ENCODE measurements at places on chromosomes 16 and 17.

DNA sequence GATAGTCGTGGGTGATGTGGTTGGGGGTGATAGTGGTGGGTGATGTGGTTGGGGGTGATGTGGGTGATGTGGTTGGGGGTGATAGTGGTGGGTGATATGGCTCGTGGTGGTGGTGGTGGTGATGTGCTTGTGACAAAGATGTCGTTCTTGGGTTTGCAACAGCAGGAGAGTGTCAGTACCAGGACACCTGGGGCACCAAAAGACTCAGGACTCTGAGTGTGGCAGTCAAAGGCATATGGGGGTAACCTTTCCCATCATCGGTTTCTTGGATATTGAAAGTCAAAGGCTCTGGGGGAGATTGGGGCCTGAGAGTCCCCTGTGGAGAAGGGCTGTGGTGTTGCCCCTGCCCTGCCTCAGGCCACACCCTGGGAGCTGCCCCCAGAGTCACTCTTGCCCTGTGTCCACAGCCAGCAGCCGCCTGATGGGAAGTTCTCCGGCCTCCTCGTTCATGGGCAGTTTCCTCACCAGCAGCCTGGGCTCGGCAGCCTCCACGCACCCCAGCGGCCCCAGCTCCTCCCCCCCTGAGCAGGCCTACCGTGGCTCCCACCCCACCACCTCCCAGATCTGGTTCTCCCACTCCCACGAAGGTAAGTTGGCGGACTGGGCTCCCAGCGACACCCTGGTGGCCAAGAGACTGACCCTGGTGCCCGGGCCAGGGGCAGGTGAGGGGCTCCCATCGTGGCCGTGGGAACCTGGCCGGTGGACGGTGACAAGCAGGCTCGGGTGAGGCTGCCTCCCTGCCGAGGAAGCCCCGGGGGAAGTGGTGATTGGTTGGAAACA, 31.3 kb downstream of the BAHCC1 start:
- DNase-seq: no peak

- no peak for DNase-seq
Measured at GRCh38 chr17:1304962-1305563, 25.6 kb downstream of the TRARG1 start.

GRCh38 chr16:57534337-57534880, 2.0 kb downstream of the CCDC102A start:
- no peak for DNase-seq

GRCh38 chr17:72719578-72720493, 372.7 kb downstream of the SLC39A11 start:
- no peak for DNase-seq

- no peak for DNase-seq
Measured at GRCh38 chr17:61482467-61482866, 30.2 kb downstream of the TBX4 start.

- peak; percentile 74 for DNase-seq
Measured at GRCh38 chr17:8073627-8074484, 13.7 kb downstream of the ALOX12B start.

DNA sequence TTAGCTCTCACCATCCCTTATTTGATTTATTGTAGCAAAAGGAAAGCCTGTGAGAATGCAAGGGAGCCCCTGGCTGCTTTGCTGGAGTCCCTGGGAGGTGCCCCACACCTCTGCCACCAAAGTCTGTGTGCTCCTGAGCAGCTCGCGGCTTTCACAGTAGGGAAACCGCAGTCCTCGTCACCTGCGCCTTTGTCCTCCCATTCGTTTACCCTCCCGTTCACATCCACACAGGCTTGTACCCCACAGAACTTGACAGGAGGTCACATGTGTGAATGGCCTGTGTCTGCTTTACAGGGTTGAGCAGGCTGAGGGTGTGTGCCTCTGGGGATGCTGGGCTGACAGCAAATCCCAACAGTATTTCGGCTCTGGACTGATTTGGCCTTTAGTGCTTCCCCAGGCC, 152.5 kb downstream of the LGALS9B start:
- DNase-seq: no peak

DNA sequence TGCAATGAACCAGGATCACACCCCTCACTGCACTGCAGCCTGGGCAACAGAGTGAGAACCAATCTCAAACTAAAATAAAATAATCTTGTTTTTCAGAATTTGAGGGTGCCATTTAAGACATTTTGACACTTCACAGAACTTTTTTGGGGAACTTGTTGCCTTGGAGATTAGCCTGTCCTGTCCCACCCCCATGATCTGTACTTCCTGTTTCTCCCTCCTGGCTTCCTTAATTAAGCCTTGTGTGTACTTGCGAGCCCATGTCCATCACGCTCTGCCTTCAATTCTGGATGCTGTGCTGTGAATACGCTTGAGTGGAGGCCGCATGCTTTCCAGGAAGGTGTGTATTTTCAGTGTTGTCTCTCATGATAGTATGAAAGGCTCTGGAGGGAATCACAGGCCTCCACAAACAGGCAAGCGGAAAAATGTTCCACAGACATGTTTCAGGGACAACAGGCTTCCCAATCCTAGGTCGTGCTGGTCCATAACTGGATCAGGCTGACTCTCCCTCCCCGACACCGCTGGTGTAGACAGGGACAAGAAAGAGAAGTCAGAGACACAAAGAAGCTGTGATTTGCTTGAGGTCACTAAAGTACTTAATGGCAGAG, 56.9 kb downstream of the NOS2 start:
- DNase-seq: no peak

GRCh38 chr17:74571621-74572270, 4.4 kb upstream of the CD300H start:
- no peak for DNase-seq

DNA sequence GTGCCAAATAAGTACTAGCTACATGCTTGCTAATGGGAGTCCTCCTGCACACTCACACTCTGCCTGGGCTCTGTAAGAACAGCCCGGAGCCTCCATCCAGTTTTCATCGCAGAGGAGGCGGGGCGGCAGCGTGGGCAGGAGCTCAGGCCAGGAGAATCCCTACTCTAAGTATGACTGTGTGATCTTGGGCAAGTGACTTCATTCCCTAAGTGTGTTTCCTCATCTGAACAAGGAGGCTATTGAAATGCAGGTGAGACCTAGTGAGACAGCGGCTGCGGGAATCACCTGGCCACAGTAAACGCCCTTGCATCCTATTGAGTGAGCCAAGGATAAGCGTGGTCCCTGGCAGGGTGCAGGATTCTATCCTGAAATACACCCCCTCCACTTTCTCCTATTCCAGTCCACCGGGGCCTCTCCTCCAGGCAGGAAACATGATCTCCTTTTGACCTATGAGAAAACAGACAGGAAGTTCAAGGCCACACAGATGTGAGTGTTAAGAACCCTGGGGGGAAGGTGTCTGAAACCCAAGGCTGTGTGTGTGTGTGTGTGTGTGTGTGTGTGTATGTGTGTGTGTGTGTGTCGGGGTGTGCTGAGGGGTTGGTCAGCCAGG, 5.2 kb upstream of the RAI1 start:
- no peak for DNase-seq

DNA sequence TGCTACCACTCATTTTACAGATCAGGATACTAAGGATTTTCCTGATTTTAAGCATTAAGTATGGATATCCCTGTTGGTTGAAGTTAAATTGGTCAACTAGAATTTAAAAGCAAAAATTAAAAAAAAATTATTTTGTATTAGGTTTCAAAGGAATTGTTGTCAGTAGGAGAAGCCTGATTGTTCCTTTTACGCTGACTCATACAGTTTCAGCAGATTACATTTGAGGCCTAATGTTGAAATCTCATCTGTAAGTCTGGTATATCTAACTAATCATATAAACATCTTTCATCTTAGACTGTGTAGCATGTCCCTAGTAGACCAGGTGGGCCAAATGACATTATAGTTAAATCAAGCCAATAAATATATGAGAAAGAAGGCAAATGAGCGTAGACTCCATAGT, 83.5 kb downstream of the FTO start:
- no peak for DNase-seq

GRCh38 chr16:85777583-85778310, 21.6 kb downstream of the EMC8 start:
- no peak for DNase-seq

DNA sequence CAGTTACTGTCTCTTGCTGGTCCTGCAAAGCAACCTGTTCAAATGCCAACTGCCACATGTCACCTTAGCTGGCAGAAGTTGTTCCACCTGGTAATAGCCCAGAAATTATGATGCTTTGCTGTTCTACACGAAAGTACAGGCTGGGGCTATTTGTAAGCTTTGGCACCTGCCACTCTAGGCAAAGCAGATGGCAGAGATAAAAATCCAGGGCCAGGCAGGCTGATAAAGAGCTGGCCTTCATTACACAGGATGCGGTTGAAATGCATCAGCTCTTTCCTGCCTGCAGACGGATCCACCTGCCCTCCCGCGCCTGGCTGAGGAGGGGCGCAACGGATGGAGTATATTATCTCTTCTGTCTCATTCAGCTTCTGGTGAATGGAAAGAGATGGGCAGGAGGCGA, 29.3 kb upstream of the KDM8 start:
- DNase-seq: no peak

DNA sequence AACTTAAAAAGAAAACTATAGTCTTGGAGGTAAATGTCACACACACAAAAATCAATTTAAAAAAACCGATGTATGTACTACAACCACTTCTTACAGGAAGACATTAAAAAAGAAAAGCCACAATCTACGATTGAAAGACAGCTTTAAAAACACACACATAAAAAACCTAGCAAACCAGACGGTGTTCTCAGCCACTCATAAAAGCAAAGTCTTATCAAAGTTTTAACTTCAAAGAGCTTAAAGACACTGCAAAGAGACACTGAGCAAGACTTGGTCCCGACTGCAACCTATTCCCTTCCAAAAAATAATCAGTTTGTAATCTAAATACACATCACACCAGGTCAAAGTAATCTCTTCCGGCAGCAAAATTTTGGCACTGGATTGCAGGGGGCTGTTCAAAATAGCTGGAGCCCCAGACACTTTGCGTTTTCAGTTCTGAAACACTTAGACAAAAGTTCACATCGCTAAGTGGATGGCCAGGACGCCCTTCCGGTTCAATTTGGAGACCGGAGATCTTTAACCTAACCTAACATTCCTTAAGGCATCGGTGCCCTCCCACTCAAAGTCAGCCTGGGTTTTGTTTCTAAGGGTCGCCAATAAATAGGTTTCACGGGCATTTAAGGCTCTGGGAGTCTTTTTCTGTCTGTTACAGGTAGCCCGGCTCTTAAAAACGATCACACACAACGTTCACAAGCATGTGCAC, 2.6 kb downstream of the ZCCHC14 start:
- no peak for DNase-seq

DNA sequence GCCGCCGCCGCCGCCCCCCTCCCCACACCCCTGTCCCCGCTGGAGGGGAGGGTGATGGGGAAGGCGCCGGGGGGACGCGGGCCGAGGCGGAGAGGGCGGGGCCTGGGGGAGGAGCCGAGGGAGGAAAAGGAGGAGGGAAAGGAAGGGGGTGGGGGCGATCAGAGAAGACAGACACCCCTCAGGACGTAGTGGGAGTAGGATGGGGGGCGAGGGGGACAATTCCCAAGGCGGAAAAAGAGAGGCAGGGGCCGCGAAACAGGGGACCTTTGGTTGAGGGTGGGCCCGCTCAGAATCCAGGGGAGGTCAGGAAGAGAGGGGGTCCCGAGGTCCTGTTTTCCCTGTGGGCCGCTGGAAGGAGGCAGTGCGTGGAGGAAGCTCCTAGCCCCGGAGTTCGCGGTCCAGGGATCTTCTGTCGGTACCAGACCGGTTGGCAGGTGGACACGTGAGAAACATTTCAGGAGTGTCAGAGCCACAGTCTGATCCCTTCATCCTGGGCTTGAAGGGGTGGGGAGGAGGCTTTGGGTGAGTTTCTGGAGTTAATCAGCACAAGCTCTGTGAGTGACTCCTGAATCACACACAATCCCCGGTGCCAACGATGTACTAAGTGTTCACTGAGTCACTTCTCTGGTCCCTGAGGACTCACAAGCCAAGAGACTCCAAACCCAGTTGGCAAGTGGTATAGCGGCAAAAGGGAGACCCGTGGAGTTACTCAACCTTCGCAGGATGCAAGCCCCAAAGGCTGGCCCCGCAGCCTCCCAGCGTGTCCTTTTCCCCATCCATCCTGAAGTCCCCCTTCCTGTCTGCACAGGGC, at the start of gene XYLT1:
Gene XYLT1, minus strand, starts transcription at position 53 of the 811 bp plus-strand sequence. CDS start 164 bp downstream, outside the sequence.
- no peak for DNase-seq

- no peak for DNase-seq
Measured at GRCh38 chr17:62562656-62563055, 64.8 kb upstream of the MRC2 start.

DNA sequence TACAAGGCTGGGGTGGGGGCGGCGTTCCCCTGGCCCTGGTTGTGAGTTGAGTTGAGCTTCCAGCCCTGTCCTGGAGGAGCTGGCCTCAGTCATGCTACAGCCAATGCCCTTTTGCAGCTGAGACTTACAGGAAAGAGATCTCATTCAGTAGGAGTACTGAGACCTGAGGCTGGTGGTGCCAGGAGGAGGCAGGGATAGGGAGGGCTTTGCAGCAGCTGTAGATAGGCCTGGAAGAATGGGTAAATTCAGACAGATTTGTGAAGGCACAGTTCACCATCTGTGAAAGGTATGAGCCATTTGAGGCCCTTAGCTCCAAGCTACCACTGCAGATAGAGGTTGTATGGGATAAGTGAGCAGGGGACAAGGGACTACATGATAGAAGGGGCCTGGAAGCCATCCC, 5.6 kb downstream of the STX4 start:
- DNase-seq: no peak

DNA sequence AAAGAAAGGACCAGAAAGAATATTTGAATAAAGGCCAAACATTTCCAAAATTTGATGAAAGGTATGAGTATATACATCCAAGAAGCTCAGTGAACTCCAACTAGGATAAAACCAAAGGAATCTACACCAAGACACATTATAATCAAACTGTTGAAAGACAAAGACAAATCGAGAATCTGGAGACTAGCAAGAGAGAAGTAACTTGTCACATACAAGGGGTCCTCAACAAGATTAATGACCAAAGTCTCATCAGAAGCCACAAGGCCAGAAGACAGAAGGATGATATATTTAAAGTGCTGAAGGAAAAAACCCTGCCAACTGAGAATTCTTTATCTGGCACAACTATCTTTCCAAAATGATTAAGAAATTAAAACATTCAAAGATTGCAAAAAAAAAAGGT, 9.3 kb upstream of the IL21R start:
- no peak for DNase-seq

DNA sequence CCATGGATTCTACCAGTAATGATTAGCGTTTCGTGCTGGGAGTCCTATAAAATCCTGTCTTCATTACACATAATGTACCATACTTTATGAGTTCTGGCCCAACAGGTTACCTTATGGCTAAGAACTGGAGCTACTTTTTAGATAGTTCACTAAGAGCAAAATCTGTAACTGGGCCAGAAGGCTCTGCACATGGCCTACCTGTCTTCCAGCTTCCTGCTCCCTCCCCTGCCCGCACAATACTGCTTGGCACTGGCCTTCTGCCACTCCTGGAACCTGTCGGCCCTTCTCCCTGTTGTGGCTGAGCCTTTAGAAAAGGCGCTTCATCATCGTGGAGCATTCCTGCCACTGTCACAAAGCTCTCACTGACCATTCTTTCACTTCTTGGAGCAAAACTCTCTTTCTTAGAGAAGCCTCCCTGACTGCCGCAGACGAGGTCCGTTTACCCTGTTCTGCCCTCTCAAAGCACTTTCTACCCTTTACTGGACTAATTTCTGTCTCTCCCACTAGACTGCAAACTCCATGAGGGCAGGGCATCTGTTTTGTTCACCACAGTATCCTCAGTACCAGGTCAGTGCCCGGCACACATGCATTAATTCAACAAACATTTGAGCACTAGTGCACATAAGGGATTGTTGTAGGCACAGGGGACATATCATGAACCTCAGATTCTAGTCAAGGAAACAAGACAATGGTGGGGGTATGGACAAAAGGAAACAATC, 116.5 kb downstream of the PARN start:
- DNase-seq: no peak

- no peak for DNase-seq
Measured at GRCh38 chr17:35856603-35857002, 12.1 kb downstream of the HEATR9 start.

- DNase-seq: peak; percentile 53
Measured at GRCh38 chr16:30896889-30897733, 697 bp downstream of the CTF1 start.

Data from stimulated activated CD4-positive, alpha-beta T cell treated with anti-CD3 and anti-CD28 coated beads, Interleukin-1b, Interleukin-23, amount 100 ng/mL, for 1 hour (primary cell).